ENCODE measurements at places on chromosomes 2 and 18.

- no peak for DNase-seq
Observed at GRCh38 chr18:8825729-8826375, 120.5 kb downstream of the MTCL1 start.

- no peak for DNase-seq
Observed at GRCh38 chr18:59609654-59610053, 87.6 kb downstream of the CCBE1 start.

- no peak for DNase-seq
Observed at GRCh38 chr2:221422516-221423209, 149.4 kb downstream of the EPHA4 start.

- DNase-seq = peak; percentile 61
Observed at GRCh38 chr2:68319398-68320117, at the start of gene CNRIP1. TSS of gene CNRIP1 (minus strand) at chr2:68319949. CDS start at chr2:68319400, 549 bp downstream.

- DNase-seq = no peak
Observed at GRCh38 chr2:162058973-162059668, 14.9 kb downstream of the DPP4 start.

DNA sequence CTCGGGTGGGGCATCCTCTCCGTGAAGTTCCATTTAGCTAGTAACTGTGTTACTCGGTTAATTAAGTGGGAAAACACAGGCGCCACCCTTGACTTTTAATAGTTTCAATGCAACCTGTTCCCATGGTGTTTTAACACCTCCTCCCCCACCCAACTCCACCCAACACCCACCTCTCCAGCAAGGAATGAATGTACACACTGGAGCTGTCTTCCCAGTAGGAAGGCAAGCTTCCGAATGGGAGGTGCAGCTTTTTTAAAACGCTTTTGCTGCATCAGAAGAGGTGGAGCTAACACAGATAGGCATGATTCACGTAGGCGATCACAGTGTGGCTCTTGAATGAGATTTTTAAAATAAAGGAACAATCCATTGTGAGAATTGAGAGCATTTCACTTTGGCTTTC, 73.8 kb upstream of the AGAP1 start:
- DNase-seq = no peak

GRCh38 chr2:106296182-106296815, 102.2 kb upstream of the UXS1 start:
- no peak for DNase-seq

- no peak for DNase-seq
Observed at GRCh38 chr18:3784949-3785348, 335.0 kb downstream of the TGIF1 start.

- DNase-seq = no peak
Observed at GRCh38 chr2:92073036-92073814, 2798.0 kb upstream of the TEKT4 start.

- DNase-seq = no peak
Observed at GRCh38 chr2:149213764-149214493, 116.5 kb upstream of the LYPD6 start.

DNA sequence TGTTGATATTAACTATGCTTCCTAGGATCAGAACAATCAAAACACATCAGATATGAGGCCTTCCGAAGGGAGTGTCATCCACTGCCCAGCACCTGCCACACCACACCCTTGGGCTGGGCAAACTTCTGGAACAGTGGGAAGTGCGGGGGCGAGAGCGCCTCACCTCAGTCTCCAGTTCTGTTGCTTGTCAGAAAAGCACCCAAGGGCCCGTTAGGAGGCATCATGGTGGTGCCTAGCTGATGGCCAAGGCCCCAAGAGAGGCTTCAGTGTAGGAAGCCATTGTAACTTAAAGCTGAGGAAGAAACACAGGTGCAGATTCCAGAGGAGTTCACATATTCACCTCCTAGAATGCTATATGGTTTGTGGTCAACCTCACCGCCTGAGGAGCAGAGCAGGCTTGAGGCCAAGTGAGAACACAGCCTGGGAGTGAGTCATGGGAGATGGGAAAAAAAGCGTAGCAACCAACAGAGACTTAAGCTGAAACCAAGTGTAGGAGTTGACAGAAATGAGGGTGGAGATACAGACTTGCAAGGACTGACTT, 85.1 kb upstream of the ATL2 start:
- no peak for DNase-seq

GRCh38 chr2:47651296-47651695, 131.6 kb upstream of the MSH6 start:
- no peak for DNase-seq

GRCh38 chr18:43949291-43949690, 672.0 kb upstream of the SYT4 start:
- no peak for DNase-seq

GRCh38 chr2:42503291-42503690, 9.5 kb upstream of the KCNG3 start:
- no peak for DNase-seq

DNA sequence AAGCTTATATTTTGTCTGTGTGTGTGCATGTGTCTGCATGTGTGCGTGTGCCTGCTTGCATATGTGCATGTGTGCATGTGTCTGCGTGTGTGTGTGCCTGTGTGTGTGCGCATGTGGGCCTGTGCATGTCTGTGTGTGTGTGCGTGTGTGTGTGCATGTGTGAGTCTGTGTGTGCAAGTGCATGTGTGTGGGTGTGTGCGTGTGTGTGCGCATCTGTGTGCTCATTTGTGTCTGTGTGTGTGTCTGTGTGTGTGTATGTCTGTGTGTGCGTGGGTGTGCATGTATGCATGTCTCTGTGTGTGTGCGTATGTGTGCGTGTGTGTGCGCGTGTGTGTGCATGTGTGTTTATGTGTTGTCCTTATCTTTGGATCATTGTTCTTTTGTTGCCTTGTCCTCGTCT, 56.8 kb downstream of the DSC3 start:
- DNase-seq = no peak

GRCh38 chr2:98236935-98237334, 109.3 kb upstream of the CNGA3 start:
- no peak for DNase-seq

DNA sequence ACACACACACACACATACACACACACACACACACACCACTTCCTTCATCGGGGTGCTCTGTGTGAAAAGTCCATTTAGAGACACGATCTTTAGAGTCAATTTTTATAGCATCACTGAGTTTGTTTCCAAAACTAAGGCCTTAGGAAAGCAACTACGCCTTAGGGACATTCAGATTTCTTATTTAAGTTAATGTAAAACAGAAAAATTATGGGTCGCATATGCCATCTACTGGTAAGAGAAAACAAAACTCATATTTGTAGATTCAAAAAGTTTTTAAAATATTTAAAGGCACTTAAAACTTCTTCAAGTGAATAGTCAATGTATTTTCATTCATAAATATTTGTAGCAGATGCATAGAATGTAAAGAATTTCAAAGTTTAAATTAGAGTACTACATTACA, 166.2 kb downstream of the ATAD2B start:
- peak; percentile 54 for DNase-seq

- DNase-seq = no peak
Observed at GRCh38 chr2:12637754-12638153, 79.0 kb upstream of the TRIB2 start.

DNA sequence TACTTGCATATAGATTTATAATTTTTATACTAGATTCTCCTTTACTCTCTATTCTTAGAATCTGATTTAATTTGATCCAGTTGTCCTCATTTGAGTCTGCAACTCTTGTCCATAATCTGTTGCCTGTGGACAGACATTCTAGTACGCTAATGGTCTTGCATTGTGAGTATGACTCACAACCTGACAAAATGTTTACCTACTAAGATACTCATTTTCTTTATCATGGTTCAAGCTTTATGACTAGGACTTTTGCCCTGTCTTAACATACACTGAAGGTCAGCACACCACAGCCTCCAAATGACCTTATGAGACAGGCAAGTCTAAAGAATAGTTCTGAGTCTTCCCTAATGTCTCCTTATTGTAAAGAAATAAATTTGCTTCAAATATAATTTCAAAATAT, 142.3 kb upstream of the CDH7 start:
- no peak for DNase-seq

Measured in NCI-H1694 treated with DMSO at 0.1 percent for 48 hours (cell line).